ENCODE measurements at places on chromosomes 3 and 15.

GRCh38 chr3:16404349-16404895, 109.1 kb downstream of the RFTN1 start:
- DNase-seq = no peak

DNA sequence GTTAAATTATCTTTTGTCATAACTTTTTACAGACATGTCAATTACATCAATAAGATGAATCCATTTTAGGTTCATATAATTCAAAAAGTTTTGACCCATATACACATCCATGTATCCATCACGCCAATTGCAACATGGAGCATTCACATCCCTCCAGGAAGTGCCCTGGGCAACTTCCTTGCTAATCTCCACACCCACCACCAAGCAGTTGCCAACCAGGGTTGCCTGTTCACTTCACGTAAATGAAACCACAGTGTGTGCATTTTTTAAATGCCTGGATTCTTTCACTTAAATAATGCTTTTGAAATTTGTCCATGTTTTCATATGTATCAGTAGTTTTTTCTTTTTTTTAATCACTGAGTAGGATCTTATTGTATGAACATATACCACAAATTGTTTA, 40.7 kb upstream of the LYZL4 start:
- no peak for DNase-seq

DNA sequence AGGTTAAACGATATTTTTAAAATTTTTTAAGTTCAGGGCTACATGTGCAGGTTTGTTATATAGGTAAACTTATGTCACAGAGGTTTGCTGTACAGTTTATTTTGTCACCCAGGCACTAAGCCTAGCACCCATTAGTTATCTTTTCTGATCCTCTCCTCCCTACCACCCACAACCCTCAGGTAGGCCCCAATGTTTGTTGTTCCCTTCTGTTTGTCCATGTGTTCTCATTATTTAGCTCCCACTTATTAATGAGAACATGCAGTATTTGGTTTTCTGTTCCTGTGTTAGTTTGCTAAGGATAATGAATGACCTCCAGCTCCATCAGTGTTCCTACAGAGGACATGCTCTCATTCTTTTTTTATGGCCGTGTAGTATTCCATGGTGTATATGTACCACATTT, 14.9 kb downstream of the FAM162A start:
- no peak for DNase-seq

- no peak for DNase-seq
Measured at GRCh38 chr3:168213920-168214319, 118.2 kb upstream of the GOLIM4 start.

- no peak for DNase-seq
Measured at GRCh38 chr15:56320316-56320715, 44.9 kb upstream of the TEX9 start.

GRCh38 chr3:169460035-169460434, 203.5 kb downstream of the MECOM start:
- DNase-seq = no peak

GRCh38 chr15:39564972-39565665, 15.8 kb upstream of the THBS1 start:
- no peak for DNase-seq

- DNase-seq = no peak
Measured at GRCh38 chr15:94532226-94532625, 300.9 kb downstream of the MCTP2 start.

GRCh38 chr15:95291898-95292472, 1038.5 kb upstream of the NR2F2 start:
- no peak for DNase-seq

- no peak for DNase-seq
Measured at GRCh38 chr15:53506370-53506769, 253.1 kb downstream of the WDR72 start.

DNA sequence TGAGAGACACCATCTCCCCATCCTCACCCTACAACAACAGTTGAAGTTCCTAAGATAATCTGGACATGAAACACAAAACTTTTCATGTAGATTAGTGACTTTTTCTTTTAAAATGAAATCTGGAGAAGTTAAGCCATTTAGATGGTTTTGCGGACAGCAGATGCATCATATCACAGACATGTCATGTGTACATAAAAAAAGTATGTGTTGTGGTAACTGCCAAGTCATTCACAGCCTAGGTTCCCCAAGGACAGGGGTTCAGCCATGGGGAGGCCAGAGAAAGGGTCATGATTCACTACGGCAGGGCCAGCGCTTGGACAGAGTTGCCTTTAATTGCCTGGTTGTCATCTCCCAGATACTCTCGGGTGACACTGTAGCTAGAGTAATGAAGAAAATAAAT, 163.2 kb downstream of the PDZRN3 start:
- no peak for DNase-seq

- no peak for DNase-seq
Measured at GRCh38 chr15:99729920-99730319, 3.3 kb downstream of the LYSMD4 start.

DNA sequence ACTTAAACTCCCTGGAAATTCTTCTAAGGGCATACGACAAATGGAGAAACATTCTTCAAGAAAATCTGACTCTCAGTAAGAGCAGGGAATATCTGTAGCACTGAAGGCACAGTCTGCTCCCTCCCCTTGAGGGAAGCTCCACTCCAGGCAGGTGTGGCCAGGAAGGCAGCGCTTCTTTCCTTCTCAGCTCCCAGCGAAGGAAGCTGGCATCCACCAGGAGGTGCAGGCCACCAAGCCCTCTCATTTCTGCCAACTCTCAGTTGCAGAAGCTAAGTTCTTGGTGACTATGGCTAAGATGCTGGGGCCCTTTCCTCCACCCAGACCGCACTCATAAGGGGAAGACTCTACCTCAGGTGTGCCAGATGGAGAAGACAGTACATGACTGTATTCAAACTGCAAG, 37.7 kb upstream of the SLC41A3 start:
- no peak for DNase-seq

- no peak for DNase-seq
Measured at GRCh38 chr15:70214276-70214675, 116.6 kb upstream of the TLE3 start.

DNA sequence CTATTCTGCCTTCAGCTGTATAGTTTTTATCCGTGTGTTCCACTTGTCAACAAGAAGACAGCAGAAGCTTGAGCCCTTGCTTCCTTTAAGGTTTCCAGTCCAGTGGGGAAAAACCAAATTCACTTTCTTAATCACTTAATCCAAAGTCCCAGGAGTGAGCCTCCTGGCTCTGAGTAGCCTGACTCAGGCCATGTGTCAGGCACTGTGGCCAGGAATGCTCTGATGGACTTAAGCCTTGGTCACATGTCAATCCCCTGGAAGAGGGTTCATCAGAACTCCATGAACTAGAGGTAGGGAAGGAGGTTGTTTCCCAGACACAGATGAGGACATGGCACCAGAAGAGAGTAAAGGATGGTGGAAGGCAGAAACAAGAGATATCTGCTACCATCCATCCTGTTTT, 8.8 kb downstream of the VIPR1 start:
- no peak for DNase-seq

- DNase-seq = no peak
Measured at GRCh38 chr15:79676621-79677020, 220.2 kb downstream of the MTHFS start.

- DNase-seq = no peak
Measured at GRCh38 chr15:74203914-74204431, 1.4 kb upstream of the STRA6 start.

GRCh38 chr3:135272026-135272669, 477.1 kb downstream of the EPHB1 start:
- DNase-seq = no peak

GRCh38 chr3:197256104-197256503, 42.3 kb downstream of the DLG1 start:
- no peak for DNase-seq

- no peak for DNase-seq
Measured at GRCh38 chr15:38053205-38053604, 118.8 kb downstream of the TMCO5A start.

- DNase-seq = no peak
Measured at GRCh38 chr3:22858486-22858885, 344.6 kb upstream of the UBE2E2 start.
